ENCODE measurements at places on chromosomes 11 and 22. TPM values are rescaled to one million over a fixed set of nuclear protein-coding genes. Genes with fewer than 3 reads are reported as not detected.

The ZDHHC8 gene
- polyA plus RNA-seq = 35.1 TPM

The OR2AG2 gene
- polyA plus RNA-seq = 0.05 TPM

The UBASH3B gene
- polyA plus RNA-seq = 11.2 TPM

- peak; percentile 27 for DNase-seq
Observed at GRCh38 chr11:93652161-93652597, 9.3 kb upstream of the CEP295 start.

The DEFB131B gene
- polyA plus RNA-seq = not detected

- no peak for DNase-seq
Observed at GRCh38 chr22:30217698-30218560, 28.6 kb downstream of the LIF start.

GRCh38 chr11:117789241-117789640, 7.8 kb downstream of the DSCAML1 start:
- DNase-seq = no peak

DNA sequence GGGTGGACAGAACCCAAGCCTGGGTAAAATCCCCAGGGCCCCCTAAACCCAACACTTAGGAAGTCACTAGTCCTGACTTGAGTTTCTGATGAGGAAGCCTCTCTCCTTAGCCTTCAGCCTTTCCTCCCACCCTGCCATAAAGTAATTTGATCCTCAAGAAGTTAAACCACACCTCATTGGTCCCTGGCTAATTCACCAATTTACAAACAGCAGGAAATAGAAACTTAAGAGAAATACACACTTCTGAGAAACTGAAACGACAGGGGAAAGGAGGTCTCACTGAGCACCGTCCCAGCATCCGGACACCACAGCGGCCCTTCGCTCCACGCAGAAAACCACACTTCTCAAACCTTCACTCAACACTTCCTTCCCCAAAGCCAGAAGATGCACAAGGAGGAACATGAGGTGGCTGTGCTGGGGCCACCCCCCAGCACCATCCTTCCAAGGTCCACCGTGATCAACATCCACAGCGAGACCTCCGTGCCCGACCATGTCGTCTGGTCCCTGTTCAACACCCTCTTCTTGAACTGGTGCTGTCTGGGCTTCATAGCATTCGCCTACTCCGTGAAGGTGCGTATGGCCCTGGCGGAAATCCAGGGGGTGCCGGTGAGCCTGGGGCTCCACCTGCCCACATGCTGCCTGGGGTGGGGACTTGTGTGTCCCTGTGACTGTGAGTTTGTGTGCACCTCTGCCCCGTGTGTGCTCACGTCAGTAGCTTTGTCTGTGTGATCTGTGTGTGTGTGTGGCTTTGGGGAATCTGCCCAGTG, at the start of gene IFITM1:
TSS of gene IFITM1 (plus strand) at position 254 of the 767 bp plus-strand sequence. CDS start at position 385, 131 bp downstream.
- DNase-seq = no peak

GRCh38 chr11:71977743-71978418, 20.8 kb upstream of the IL18BP start:
- DNase-seq = peak; percentile 59

- no peak for DNase-seq
Observed at GRCh38 chr11:112548641-112549040, 288.0 kb upstream of the PLET1 start.

The SLC2A11 gene
- polyA plus RNA-seq = 8.8 TPM

The EMID1 gene
- polyA plus RNA-seq = 9.9 TPM

DNA sequence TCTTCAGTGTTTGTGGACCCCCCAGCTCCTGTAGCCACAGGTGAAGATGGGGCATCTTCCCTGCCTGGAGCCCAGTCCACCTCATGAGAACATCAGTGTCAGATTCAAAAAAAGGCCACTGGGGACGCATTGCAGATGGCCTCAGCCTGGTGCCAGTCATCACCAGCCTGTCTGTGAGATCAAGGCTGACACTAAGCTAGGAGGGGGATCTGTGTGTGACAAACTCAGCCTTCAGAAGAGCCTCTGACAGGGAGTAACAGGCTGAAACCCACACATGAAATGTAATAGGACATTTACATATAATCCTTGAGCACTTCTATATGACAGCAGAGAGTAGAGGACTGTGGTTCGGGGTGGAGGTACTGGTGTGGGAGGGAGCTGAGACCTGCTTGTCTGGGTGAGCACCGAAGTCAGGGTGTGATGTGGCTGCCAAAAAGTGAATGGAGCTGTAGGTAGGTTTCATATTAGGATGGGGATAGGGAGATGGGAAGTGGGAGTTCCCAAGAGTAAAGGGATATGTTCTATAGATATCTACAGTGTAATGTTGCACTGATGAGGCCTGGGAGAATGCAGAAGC, 20.5 kb upstream of the CCDC134 start:
- no peak for DNase-seq

- no peak for DNase-seq
Observed at GRCh38 chr11:1455032-1455762, 31.4 kb downstream of the MOB2 start.

GRCh38 chr11:100930185-100930778, 199.3 kb downstream of the PGR start:
- DNase-seq = peak; percentile 25

- DNase-seq = no peak
Observed at GRCh38 chr22:20152464-20152890, 1.6 kb upstream of the CCDC188 start.

DNA sequence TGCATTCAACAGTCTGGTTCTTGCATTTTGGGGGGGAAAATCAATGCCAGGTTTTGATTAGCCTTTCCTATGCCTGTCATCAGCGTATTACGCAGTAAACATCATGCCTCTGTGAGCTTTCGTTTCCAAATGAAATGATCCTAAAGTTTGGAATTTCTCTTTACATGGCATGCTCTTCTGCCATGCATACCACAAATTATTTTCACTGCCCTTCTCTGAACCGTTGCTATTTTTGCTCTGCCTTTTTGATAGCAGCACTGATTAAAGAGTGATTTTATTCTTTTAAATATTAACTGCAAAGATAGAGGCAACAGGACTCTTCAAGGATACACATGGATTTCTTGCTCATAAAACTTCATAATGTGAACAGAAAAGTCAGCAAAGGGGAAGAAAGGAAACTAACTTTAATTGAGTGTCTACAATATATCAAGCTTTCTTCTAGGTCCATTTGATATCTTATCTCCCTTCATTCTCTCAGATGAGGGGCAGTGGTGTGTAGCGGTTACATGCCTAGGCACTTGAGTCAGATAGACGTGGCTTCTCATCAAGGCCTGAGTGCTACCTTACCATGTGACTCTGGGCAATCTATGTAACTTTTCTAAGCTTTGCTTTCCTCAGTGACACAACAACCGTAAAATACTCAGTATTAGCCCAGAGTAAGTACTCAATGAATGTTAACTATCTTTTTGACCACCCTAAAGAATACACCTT, 25.0 kb upstream of the FZD4 start:
- DNase-seq = no peak

- DNase-seq = no peak
Observed at GRCh38 chr22:36746375-36746970, 29.4 kb downstream of the IFT27 start.

DNA sequence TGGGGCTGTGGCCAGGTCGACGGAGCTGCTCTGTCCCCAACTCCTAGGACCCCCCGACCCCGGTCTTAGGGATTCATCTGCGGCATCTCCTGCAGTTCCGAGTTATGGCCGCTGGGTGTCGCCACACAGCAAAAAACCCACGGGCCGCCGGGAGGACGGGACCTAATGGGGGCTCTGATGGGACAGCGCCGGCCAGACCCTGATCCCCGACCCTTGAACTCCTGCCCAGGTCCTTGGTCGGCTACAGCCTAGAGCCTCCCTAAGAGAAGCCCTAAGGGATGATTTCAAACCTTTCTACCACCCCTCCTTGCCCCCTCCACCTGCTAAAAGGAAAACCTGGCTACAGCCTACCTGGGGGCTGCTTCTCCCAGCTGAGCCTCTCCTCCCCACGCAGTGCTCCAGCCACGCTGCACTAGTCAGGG, 30.8 kb upstream of the LRRC10B start:
- DNase-seq = no peak
